ENCODE measurements at places on chromosomes 4 and X. TPM values are rescaled to one million over a fixed set of nuclear protein-coding genes. Genes with fewer than 3 reads are reported as not detected.

DNA sequence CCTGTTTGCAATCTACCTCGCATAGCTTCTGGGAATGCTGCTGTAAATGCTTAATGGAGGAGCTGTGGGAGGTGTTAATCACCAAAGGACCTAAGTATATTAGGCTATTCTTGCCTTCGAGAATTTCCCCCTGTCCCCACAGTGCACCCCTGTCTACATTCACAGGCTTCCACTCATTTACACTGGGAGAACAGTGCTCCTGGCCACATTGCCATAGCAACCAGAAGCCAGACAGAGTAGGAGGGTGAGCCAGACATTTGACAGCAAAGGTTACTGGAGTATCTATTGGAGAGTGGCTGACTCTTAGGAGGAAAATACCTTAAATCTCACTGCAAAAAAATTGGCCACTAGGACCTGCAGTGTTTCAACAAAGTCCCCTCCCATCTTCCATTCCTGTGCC is 185.9 kb upstream of the PBDC1 start:
- H3K4me3 ChIP-seq, result no peak overlapping the region
- H3K27ac ChIP-seq, result no peak overlapping the region
- H3K36me3 ChIP-seq, result no peaks in the 10 kb centered on the region
- H3K4me1 ChIP-seq, result no peaks in the 10 kb centered on the region

GRCh38 chrX:43493756-43494155 is 162.3 kb upstream of the MAOA start:
- no peak for DNase-seq
- no peak overlapping the region for H3K27ac ChIP-seq
- H3K36me3 ChIP-seq, result no peaks in the 10 kb centered on the region

DNA sequence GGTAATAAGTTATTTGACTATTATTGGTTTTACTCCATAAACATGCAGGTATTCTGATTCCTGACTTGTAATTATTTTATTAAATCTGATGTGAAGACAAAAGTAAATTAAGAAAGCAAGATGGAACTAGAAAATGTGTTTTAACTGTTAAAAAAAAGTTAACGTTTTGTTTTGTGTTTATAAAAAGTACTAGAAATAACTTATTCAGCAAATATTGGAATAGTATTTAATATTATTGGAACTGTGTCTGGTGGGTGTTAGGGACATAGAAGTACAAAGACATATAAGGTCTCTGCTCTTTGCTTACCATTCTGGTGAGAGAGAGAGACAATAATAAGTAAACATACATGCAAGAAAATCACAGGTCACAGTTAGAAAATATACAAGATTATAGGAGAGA is 15.7 kb downstream of the TIFA start:
- no peaks in the 10 kb centered on the region for H3K27me3 ChIP-seq
- H3K4me3 ChIP-seq, result no peak overlapping the region
- H3K4me1 ChIP-seq, result peaks cover 45% of the 10 kb centered on the region
- H3K36me3 ChIP-seq, result peaks cover 19% of the 10 kb centered on the region

DNA sequence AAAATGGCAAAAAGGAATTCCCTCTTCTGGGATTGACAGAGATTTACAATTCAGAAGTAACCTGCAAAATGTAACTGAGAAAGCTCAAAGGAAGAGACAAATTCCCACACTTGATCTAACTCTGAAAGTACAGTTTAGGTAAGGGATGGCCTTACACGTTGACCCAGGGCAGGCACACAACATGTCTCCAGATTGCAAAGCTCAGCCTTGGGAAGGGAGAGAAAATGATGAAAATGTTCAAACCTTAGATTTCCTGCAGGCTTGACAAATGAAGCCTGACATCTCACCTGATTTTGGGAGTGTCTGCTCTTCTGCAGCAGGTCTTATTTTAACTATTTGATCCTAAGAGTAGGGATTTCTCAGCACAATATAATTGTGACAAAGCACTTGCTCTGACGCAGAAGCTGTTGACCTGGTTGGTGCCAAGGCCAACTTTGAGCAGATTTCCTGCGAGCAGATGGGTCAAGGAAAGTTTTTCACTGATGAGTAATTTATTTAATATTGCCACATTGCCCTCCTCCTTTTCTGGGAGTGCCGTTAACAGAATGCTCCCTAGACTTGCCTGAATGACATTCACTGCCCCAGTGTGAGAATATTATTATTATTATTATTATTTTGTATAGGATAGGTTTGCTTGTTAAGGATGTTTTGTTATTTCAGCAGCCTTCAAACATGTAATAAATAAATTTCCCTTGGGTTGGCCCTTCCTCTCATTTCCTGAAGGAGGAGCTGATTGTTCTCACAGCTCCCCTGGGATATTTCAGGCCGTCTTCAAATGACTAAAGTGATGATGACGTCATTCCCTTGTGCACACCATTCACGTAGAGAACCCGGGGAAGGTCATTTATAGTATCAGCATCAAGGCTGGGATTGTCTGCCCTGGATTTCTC is 157.1 kb downstream of the VEGFC start:
- peaks cover 7% of the 10 kb centered on the region for H3K36me3 ChIP-seq
- H3K27me3 ChIP-seq, result peaks cover 5% of the 10 kb centered on the region
- H3K4me1 ChIP-seq, result peaks cover 43% of the 10 kb centered on the region
- peak overlapping the region; percentile 53 for H3K27ac ChIP-seq
- no peak overlapping the region for H3K4me3 ChIP-seq

DNA sequence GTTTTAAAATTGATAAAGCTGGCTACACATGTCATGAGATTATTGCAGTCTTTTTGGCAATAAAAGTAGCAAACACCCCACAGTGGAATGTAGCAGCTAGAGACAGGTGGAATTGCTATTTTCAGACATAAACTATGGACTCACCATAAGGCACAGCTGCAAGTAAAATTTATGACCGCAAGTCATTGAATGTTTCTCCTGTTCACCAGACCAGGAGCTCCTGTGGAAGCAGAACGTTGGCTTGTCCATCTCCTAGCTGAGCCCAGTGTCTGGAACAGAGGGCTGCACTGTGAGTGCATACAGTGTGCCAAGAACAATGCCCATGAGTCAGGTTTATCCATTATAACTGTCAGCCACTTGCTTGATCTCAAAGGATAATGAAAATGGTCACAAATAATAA is 538.2 kb downstream of the INPP4B start:
- no peaks in the 10 kb centered on the region for H3K27me3 ChIP-seq
- H3K36me3 ChIP-seq, result peaks cover 31% of the 10 kb centered on the region
- H3K4me1 ChIP-seq, result no peaks in the 10 kb centered on the region
- H3K27ac ChIP-seq, result no peak overlapping the region

GRCh38 chr4:61517144-61517543 is 317.0 kb downstream of the ADGRL3 start:
- no peak for DNase-seq
- no peak overlapping the region for H3K27ac ChIP-seq
- H3K4me3 ChIP-seq, result no peak overlapping the region
- H3K36me3 ChIP-seq, result no peaks in the 10 kb centered on the region

The F8A2 gene
- not detected for total RNA-seq

The OPRPN gene
- not detected for total RNA-seq

GRCh38 chr4:36343501-36344175 is 62.2 kb downstream of the DTHD1 start:
- H3K4me1 ChIP-seq, result no peaks in the 10 kb centered on the region
- no peak overlapping the region for H3K27ac ChIP-seq
- no peak for DNase-seq
- H3K36me3 ChIP-seq, result no peaks in the 10 kb centered on the region

DNA sequence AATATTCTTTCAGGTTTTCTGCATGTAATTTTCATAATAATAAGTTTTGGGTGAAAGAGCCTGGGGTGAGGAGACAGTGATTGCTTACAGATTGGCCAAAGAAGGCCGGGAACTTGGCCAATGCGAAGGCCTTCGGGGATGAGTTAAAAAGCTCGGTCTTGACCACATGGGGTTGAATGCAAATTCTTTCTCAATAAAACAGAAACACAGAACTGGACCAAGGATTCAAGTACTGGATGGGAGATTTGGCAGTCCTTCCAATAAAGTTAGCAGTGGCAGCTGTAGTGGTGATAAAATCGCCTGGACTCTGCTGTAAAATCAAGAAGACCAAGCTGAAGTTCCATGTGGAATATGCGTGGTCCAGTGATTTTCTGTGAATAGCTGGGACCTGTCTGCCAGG is 282.2 kb upstream of the KLF3 start:
- no peak overlapping the region for H3K27ac ChIP-seq
- no peak for DNase-seq
- no peaks in the 10 kb centered on the region for H3K4me1 ChIP-seq
- no peak overlapping the region for H3K4me3 ChIP-seq
- H3K36me3 ChIP-seq, result no peaks in the 10 kb centered on the region
- H3K27me3 ChIP-seq, result peaks cover 9% of the 10 kb centered on the region

DNA sequence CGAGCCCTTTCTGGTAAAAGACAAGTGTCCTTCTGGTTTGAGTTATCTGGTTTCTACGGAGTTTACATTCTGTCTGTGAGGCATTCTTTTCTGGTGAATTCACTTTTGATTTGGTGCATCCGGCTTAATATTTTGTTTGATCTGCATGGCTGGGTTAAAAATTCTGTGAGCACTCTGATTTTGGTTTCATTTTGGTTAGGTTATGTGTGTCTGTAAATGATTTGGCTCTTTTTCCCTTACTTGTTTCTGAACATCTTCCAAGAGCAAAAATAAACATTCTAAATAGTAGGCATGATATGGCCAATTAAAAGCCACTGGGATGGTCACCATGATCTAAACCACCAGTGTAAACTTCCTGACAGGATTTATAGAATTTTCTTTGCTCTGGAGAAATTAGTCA is 85.7 kb upstream of the PTPN13 start:
- no peaks in the 10 kb centered on the region for H3K36me3 ChIP-seq
- H3K4me1 ChIP-seq, result peaks cover 50% of the 10 kb centered on the region
- no peaks in the 10 kb centered on the region for H3K27me3 ChIP-seq
- H3K27ac ChIP-seq, result peak overlapping the region; percentile 75
- peak overlapping the region; percentile 83 for H3K4me3 ChIP-seq
- peak; percentile 73 for DNase-seq

The AKAP17A gene
- 21.4 TPM for total RNA-seq

DNA sequence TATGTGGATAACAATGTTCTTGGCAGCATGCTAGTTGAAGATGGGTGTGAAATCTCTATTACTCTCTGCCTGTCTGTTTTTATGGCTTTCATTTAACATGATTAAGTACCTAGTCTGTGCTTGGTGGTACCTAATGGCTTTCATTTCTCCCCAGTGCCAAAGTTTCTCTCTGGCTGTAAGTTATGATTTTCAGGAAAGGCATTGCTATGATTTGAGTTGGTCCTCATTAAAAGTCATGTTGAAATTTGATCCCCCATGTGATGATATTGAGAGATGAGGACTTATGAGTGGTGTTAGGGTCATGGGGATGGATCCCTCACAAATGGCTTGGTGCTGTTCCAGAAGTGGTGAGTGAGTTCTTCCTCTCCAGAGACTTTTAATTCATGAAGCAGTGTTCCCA is 162.4 kb upstream of the IL15 start:
- no peaks in the 10 kb centered on the region for H3K36me3 ChIP-seq
- peak; percentile 33 for DNase-seq
- H3K4me1 ChIP-seq, result peaks cover 26% of the 10 kb centered on the region
- no peaks in the 10 kb centered on the region for H3K27me3 ChIP-seq
- H3K27ac ChIP-seq, result peak overlapping the region; percentile 5

DNA sequence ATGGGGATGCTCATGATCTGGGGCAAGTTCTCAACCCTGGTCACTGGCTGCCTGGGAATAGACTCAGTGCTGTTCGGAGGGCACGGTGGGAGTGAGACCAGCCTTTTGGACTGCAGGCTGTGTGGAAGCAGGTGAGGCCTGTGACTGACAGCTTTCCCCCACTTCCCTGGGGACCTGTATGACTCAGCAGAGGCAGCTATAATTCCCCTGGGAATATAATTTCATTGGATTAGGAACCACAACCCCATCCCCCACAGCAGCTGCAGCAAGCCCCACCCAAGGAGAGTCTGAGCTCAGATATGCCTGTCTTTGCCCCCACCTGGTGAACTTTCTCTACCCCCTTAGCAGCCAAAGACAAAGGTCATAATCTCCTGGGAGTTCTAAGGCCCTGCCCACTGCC is 408.6 kb downstream of the PPP3CA start:
- H3K27ac ChIP-seq, result no peak overlapping the region
- H3K27me3 ChIP-seq, result no peaks in the 10 kb centered on the region

The FGFBP1 gene
- not detected for total RNA-seq

- H3K4me3 ChIP-seq, result peak overlapping the region; percentile 63
- peaks cover 1% of the 10 kb centered on the region for H3K4me1 ChIP-seq
- peak; percentile 88 for DNase-seq
- H3K27ac ChIP-seq, result no peak overlapping the region
Measured at GRCh38 chr4:152258804-152259708, 276.8 kb downstream of the FBXW7 start.

- no peaks in the 10 kb centered on the region for H3K36me3 ChIP-seq
- H3K27ac ChIP-seq, result no peak overlapping the region
- H3K4me3 ChIP-seq, result peak overlapping the region; percentile 75
- DNase-seq, result no peak
- peaks cover 32% of the 10 kb centered on the region for H3K27me3 ChIP-seq
Measured at GRCh38 chr4:186144946-186145569, 40.6 kb downstream of the FAM149A start.

- H3K27ac ChIP-seq, result no peak overlapping the region
- H3K4me1 ChIP-seq, result peaks cover 20% of the 10 kb centered on the region
- H3K36me3 ChIP-seq, result no peaks in the 10 kb centered on the region
- DNase-seq, result no peak
- H3K27me3 ChIP-seq, result peaks cover 21% of the 10 kb centered on the region
Measured at GRCh38 chr4:4693258-4693657, 151.4 kb upstream of the STX18 start.

DNA sequence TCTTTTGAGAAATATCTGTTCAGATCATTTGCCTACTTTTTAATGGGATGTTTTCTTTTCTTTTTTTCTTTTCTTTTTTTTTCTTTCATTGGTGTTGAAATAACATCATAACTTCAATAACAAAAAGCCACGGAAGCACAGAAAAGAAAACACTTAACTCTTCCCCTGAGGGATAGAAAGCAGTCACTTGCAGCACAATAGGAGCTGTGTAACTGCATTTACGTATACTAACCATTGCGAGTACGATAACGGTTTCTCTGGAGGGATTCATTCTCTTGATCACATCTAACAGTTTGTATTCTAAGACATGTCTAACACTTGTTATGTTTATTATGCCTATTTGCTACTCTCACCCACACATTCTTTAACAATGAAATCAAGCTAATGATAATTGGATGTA is 27.3 kb downstream of the C4orf46 start:
- H3K27me3 ChIP-seq, result peaks cover 12% of the 10 kb centered on the region
- no peaks in the 10 kb centered on the region for H3K4me1 ChIP-seq
- H3K27ac ChIP-seq, result no peak overlapping the region
- DNase-seq, result no peak
- H3K36me3 ChIP-seq, result no peaks in the 10 kb centered on the region

- no peak overlapping the region for H3K27ac ChIP-seq
- no peaks in the 10 kb centered on the region for H3K36me3 ChIP-seq
- H3K4me3 ChIP-seq, result no peak overlapping the region
- DNase-seq, result no peak
Measured at GRCh38 chr4:123904882-123905281, 508.3 kb downstream of the SPRY1 start.

- H3K36me3 ChIP-seq, result no peaks in the 10 kb centered on the region
- no peaks in the 10 kb centered on the region for H3K27me3 ChIP-seq
- H3K4me3 ChIP-seq, result no peak overlapping the region
- no peak for DNase-seq
- peaks cover 86% of the 10 kb centered on the region for H3K4me1 ChIP-seq
- no peak overlapping the region for H3K27ac ChIP-seq
Measured at GRCh38 chr4:38154681-38155588, 194.7 kb downstream of the PTTG2 start.

All from HFFc6 (cell line).